Stimulated activated CD8-positive, alpha-beta memory T cell treated with anti-CD3 and anti-CD28 coated beads, Interleukin-4, amount 100 ng/mL, for 4 hours (primary cell): ENCODE measurements at places on chromosomes 1 and 21.
A peak's percentile ranks its signal among the peaks of the same experiment; 100 is the strongest.

DNA sequence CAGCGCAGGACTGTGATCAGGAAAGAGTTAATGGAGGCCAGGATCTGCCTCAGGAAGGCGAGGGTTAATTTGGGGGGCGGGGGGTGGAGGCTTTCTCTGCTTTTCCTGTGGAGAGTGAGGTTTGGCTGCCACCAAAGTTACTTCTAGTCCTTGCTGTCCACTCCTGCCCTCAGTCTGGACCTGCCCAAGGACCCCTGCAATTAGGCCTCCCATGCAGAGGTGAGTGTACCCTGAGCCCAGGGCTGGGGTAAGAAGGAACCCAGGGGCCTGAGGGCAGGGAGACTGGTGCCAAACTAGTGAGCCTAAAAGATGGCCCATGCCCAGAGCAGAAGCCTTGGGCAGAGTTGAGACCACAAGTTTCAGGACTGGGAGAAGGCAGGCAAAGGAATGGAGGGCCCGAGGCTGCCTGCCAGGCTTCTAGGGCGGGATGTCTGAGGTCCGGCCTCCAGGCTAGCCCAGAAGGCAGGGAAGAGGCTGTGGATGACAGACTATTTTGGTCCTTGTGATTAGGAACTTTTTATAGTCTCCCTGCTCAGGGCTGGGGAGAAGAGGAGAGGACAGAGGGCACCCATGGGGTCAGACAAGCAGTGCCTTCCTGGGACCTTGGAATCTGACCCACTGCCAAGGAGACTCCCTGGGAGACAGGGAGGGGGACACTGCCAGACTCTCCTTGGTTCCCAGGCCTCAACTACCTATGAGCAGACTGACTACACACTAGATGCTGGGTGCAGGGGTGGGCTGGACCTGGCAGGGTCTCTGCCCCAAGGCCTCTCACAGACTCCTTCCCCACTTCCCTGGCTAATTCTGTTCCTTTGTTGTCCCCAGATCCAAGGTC, at the start of gene FAM110D:
Gene FAM110D (plus strand): TSS at position 172 of the 835 bp plus-strand sequence. CDS start 2,213 bp downstream, outside the sequence.
- DNase-seq, result no peak

DNA sequence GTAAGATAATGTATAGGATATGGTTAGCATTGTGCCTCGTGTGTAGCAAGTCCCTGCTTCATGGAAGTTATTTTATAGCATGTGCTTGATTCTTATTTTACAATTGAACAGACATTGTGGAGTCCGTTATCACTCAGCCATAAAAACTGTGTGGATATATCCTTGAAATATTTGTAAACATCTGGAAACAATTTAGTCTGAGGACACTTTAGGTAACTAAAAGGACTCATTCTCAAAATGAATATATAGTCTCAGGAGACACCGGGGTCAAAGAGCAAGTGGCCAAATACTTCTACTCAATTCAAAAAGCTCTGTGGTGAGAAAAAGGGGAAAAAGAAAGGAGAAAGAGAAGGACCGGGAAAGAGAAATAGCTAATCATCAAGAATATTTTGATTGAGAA, 23.7 kb downstream of the PRRX1 start:
- DNase-seq, result no peak

GRCh38 chr1:115764541-115764940, 4.0 kb downstream of the CASQ2 start:
- DNase-seq, result no peak

DNA sequence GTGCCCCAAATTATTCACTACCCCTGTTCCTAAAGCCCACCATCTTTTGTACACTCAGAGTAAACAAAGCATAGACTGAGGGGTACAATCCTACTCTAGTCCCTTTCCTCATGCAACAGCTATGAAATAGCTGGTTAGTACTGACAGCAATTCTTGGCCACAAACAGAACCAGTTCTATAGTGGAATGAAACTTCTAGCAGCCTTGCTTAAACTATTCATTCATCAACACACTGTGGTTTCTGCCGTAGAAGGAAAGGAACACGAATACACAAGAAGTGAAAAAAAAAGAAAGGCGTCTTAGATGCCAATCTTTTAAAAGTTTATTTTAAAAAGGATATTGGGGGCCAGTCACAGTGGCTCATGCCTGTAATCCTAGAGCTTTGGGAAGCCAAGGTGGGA, 9.9 kb downstream of the PSMB2 start:
- DNase-seq, result no peak

- no peak for DNase-seq
These were observed 178.3 kb downstream of the HMCN1 start for GRCh38 chr1:185912504-185912903.

GRCh38 chr1:85178396-85178795, 22.4 kb downstream of the SYDE2 start:
- no peak for DNase-seq

DNA sequence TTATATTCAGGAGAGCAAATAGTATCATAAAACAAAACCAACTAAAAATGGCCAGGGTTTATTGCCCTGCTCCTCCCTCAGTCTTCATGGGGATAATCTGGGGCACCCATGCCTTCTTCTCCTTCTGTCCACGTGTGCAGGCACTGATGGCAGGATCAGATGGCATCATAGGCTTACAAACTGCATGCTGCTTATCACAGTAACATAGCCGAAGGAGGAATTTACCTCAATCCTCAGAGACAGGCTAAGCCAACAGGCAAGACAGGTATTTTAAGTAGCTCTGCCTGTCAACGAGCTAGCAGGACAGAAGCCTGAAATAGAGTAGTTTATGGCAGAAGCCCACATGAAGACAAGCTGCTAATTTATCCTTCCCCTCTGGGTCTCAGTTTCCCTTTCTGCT, 9.4 kb downstream of the LAMB3 start:
- DNase-seq, result no peak

DNA sequence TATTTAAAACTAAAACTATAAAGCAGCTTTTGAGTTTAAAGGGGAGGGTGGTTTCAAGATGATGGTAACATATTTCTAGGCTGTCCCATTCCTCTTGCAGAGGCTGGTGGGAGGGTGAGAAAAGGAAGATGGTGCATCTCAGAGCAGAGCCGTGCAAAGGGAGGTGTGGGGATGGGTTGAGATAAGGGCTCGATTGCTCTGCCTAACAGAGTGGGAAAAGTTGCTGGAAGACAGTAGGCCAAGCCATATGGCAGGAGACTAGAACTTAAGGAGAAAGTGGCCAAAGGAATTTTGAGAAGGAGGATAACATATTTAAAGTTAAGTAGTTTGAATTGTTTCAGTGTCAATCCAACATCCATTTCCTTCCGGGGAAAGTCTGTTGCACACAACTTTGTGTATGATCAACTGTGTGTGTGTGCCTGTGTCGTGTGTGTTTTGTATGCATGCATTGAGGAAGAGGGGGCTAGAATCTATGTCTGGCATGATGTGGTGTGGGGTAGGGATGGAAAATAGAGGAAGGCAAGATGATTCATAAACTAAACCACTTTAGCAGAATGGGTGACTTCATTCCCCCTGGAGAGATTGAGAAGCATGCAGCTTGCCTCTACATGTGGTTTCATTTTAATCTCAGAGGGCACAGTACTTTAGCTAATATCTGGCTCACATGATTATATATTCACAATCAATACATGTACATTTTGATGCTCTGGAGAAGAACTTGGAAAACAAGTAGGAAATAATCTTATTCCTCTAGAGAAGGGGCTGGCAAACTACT, 145.0 kb upstream of the DNAH14 start:
- DNase-seq, result no peak

GRCh38 chr1:2506901-2507565, 19.4 kb downstream of the PANK4 start:
- DNase-seq, result no peak

DNA sequence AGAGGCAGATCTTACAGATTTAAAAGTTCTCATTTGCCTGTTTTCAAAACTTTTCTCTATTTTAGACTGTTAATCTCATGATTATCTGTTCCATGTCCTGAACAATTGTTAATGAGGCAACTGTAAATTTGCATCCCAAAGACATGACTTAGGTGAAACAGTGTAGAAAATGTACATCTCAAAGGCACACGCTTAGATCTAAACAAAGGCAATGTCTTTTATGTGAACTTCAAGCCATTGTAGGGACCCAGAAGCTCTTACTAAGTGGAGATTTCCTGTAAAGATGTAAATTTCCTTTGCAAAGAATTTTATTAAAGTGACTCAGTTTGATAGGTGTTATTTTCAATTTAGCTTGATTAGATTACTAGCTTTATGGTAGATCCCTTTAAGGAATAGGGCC, 125.2 kb upstream of the F3 start:
- no peak for DNase-seq

GRCh38 chr1:177307771-177308170, 137.0 kb downstream of the BRINP2 start:
- DNase-seq, result no peak

GRCh38 chr1:100882698-100883097, 11.9 kb downstream of the EXTL2 start:
- DNase-seq, result no peak

- no peak for DNase-seq
These were observed 160.2 kb upstream of the IRF2BP2 start for GRCh38 chr1:234769986-234770795.

GRCh38 chr1:89555550-89555949, 30.9 kb downstream of the LRRC8B start:
- no peak for DNase-seq

DNA sequence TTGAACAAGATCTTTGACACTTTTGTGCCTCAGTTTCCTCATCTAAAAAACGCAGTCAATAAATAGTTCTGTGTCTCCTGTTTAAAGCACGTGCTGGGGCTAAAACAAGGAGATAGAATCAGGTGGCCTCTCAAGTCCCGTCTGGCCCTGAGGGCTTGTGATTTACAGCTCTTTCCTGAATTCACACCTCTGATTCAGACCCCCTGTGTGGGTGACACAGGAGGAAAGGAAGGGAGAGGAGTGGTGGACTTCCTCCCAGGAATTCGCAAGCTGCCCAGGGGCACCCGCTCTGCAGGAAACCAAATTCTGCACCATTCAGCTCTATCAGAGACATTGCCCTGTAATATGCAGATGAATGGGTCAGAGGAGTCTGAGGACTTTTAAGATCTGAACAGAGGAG, 5.2 kb upstream of the PRR9 start:
- DNase-seq, result no peak

DNA sequence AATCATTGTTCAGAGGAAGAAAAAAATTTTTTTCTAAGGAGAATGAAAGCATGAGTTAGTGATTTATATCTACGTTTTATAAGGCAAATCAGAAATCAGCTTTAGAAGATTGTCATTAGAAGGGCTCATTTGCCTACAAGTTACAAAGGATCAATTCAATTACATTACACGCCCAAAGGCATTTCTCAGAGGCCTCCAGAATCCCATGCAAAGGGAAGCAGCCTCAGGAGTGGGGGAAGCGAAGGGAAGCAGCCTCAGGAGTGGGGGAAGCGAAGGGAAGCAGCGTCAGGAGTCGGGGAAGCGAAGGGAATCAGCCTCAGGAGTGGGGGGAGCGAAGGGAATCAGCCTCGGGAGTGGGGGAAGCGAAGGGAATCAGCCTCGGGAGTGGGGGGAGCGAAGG, 206.2 kb downstream of the GREM2 start:
- no peak for DNase-seq

DNA sequence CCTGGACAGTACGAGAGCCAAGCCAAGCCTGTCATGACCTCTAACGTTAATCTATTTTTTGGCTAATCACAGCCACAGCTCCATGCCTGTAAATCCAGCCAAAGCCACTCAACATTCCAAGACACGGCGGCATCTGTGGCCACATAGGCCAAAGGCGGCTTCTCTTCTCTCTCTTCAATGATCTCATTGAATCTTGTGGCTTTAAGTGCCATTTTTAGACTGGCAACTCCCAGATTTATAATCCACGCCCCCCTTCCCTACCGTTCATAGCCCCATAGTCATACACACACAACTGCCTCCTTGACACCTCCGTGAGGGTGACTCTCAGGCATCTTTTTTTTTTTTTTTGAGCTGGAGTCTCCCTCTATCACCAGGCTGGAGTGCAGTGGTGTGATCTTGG, 5.7 kb upstream of the SELENON start:
- no peak for DNase-seq

GRCh38 chr1:72482736-72483413, 200.5 kb upstream of the NEGR1 start:
- no peak for DNase-seq

DNA sequence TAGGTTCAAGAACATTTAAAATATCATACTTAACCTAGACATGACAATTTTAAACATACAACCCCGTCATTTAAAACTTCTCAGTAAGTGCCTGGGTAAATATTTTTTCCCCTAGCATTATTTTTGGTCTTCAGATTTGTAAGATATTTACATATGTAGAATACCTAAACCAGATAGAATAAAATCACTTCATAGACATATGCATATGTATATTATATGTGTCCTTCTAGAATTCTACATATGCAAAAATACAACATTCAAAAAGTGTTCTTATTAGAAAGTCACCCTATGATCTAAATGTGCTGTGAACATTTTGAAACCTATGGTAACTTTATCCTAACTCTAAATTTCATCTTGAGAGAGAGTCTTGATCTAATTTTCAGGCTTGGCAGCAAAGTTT, 1467.0 kb upstream of the B3GALT2 start:
- no peak for DNase-seq

GRCh38 chr1:207649210-207649753, 4.3 kb downstream of the CR1L start:
- no peak for DNase-seq

DNA sequence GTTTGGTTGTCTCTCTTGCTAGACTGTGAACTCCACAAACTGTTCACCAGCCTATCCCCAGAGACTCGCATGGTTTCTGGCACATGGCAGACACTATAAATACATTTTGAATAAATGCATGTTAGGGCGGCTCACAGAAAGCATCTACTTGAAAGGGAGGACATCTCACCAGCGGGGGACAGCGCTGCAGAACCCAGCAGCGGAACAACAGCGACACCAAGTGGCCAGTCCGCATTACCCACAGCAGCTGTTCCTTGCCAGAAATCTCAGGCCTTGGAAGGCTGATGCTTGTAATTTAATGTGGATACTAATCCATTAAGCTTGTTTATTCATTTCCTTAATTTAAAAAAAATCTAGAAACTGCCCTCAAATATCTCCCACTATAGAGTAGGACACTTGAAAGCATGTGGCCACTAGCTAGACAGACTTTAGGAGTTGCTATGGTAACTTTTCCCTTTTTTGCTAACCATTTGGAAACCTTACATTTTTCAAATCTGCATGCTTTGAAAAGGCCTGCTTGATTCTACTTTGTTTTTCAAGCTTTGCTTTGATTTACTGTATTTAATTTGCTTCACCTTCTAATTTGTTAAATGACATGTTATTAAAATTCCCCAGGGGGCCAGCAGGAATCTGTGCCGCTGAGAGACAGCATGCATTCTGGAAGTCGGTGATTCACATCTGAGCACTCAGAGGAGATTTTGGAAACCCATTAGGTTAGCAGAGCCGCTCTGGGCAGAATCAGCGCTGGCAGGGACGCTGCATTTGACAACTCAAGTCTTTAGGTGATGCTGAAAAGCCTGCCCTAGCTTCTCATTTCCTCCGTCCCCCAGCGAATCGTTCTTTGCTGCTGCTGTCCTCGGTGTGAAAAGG, 63.5 kb upstream of the SSX2IP start:
- peak; percentile 49 for DNase-seq
